ENCODE measurements at places on chromosomes 2 and 18.

DNA sequence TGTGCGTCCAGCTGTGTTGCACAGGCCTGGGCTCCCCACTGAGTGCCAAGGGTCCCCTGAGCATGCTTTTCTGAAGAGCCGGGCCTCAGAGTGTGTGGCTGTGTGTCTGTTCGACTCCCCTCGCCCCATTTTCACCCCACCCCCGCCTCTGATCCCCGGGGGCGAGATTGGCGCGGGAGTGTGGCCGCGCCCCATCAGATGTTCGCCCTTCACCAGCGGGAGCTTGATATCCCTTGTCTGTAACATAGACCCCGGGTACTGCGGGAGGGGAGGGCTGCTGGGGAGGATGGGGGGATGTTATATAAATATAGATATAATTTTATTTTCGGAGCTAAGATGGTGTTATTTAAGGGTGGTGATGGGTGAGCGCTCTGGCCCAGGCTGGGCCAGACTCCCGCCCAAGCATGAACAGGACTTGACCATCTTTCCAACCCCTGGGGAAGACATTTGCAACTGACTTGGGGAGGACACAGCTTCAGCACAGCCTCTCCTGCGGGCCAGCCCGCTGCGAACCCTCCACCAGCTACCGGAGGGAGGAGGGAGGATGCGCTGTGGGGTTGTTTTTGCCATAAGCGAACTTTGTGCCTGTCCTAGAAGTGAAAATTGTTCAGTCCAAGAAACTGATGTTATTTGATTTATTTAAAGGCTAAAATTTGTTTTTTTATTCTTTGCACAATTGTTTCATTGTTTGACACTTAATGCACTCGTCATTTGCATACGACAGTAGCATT is 1.5 kb downstream of the RHOB start:
- DNase-seq: no peak

- DNase-seq: no peak
Observed at GRCh38 chr2:2116657-2117056, 214.4 kb downstream of the MYT1L start.

DNA sequence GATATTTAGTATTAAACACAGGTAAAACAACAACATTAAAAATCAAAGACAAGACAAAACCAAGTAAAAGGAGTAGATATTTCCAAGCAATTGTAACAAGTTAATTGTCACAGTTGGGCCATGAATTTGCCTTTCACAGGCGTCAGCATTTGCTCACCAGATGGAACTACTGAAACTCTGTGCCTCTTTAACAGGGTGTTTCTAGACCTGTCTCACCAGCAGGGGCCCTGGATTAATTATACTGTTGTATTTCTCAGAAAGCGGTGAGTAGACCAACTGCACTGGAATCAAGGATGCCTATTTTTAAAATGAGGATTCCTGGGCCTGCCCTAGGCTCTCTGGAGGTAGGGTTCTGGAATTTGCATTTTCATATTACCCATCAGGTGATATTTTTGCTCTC is 92.6 kb downstream of the UPP2 start:
- DNase-seq: no peak

DNA sequence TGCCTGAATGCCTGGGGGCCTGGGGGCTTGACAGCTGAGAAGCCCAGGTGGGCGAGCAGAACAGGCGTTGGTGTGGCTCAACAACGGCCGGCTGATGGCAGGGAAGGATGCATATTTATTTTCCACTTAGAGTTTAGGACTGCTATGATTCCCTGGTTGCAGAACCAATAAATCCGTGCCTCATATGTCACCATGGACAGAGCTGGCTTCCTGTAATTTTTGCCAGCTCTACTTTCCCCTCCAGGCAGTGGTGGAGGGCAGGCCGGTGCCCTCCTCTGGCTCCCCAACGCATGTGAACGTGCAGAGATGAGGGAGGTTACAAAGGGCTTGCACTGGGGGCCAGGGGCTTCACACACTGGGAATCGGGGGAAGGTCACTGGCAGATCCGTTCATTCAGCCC is 18.2 kb downstream of the SAG start:
- no peak for DNase-seq

- DNase-seq: no peak
Observed at GRCh38 chr18:58908006-58908405, 43.3 kb downstream of the ZNF532 start.

GRCh38 chr2:128178650-128179460 is 87.9 kb downstream of the UGGT1 start:
- no peak for DNase-seq

GRCh38 chr18:55593888-55594287 is 5.9 kb upstream of the TCF4 start:
- no peak for DNase-seq

DNA sequence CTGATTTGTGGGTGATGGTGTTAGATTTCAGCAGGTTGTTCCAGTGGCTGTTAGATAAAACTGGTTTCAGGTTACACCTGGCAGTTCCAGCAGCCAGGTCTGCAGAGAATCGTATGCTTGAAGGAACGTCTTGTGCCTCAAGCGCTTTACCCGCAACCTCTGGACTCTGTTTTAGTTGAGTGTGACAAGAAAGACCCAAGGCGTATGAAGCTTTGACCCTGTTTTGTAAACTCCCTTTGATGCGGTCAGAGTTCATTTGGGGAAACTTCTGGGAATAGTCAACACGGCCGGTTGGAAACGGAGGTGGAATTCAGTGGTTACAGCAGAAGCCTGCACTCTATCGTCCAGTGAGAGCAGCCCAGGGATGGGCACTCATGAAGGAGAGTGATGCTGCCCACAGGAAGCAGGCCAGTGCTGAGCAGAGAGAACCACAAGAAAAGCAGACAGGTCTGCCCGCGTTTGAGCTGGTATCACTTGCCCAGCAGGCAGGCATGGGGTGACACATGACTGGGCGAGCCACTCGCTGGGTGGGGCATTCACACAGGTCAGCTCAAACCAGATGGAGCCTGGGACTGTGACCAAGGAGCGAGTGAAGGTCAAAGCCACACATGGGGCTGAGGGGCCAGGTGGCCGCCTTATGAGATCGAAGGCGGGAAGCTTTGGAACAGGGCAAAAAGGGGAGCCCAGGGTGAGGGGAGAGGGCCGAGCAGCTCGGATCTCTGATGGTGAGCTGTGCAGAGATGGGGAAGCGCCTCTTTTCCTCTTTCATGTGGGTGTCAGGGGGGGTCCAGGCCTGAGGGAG is 99.6 kb upstream of the MBOAT2 start:
- DNase-seq: no peak

- DNase-seq: no peak
Observed at GRCh38 chr2:229273006-229273722, 2.1 kb upstream of the PID1 start.

DNA sequence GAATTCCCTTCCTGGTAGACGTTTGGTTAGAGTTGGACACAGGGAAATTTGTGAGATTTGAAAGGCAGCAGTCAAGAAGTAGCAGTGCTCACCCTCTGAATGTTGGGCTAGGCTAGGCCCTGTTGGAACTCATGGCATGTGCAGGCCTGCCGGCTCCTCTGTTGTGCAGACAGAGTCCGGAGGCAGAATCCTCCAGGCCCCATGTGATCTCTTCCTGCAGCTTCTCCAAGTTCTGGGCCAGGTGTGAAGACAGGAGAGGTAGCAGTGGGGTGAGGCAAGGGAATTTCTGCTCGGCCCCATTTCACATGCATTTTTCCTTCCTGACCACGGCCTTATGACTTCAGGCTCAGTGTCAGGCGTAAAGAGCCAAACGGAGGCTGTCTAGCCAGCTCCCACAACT is 36.9 kb upstream of the RAB31 start:
- DNase-seq: no peak

DNA sequence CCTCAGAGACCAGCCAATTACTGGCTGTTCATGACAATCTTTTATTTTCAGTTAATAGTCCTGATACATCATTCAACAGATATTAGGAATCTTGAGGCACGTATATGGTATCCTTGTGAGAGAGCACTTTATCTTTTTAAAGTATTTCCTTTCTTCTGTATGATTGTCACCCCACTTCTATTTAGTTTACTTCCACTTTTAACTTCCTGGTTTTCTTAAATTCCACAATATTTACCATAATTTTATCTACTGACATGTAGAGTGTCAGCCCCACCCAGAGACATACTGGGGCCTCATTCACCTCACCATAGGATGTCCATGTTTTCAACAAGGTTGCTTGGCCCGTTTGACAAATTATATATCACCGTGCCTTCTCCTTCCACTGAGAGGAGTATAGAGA is 182.9 kb upstream of the ID2 start:
- no peak for DNase-seq

GRCh38 chr2:177717831-177718618 is 325.5 kb downstream of the AGPS start:
- DNase-seq: no peak

DNA sequence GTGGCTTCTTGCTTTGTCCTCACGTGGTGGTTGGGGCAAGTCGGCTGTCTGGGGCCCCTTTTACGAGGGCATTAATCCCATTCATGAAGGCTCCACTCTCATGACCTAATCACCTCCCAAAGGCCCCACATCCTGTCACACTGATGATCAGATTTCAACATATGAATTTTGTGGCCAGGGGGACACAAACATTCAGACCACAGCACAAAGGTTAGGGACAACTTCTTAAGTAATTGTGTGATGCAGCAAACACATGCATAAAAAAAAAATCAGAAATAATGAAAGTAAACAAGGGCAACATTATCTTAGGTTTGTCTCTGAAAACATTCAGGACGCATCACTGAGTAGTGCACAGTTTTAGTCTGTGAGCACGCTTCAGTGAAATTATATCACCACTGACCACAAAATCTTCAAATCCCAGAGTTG is 54.2 kb upstream of the FRZB start:
- DNase-seq: no peak

DNA sequence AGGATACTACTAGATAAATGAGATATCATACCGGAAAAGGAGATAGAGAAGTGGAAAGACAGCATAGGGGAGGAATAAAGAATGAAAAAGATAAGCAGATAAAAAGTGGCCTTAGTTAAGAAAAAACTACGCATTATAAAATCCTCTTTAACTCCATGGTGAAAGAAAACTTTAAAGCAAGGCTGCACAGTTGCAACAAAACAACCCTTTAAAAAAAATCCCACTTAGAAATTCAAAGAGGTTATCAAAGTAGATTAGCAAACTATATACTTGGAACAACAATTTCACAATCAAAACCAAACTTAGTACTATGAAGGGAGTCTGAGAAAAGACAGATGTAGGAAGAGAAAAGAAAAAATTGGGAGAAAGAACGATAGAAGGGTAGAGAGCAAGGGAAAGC is 133.4 kb upstream of the OSR1 start:
- DNase-seq: no peak

DNA sequence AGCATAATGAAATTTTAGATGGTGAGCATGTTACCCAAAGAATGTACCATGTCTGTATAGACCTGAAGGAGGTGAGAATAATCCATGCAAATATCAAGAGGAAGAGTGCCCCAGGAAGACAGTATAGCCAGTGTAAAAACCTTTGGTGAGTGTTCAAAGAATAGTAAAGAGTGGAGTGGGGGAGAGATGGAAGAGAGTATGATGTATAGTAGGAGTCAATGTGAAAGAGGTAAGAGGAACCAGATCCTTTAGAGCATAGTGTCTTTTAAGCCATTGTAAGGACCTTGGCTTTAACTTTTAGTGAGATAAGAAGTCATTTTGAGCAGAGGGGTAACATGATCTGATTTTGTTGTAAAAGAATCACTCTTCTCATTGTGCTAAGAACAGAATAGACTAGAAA is 1052.3 kb upstream of the ZEB2 start:
- no peak for DNase-seq
